ENCODE measurements at places on chromosomes 6 and 20.

GRCh38 chr6:117545161-117545595 is 57.1 kb downstream of the GOPC start:
- DNase-seq = no peak

GRCh38 chr20:33814238-33814712 is 3.1 kb downstream of the CHMP4B start:
- no peak for DNase-seq

DNA sequence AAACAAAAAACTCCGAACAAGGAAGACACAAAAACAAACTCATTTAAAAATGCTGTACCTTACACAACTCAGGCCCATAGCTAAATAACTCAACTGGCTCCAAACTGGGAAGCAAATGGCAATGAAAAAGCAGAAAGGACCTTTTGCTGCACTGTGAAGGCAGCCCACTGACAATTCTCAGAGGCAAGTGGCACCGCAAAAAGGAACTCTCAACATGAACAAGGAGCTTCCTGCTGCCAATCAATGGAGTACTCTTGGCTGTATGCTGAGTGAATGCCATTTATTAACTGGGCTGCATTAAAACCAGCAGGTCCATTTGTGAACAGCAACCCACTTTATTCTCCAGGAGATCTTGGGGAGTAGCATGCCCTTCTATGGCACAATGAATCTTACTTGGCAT is 209.9 kb downstream of the PTPRK start:
- DNase-seq = no peak

DNA sequence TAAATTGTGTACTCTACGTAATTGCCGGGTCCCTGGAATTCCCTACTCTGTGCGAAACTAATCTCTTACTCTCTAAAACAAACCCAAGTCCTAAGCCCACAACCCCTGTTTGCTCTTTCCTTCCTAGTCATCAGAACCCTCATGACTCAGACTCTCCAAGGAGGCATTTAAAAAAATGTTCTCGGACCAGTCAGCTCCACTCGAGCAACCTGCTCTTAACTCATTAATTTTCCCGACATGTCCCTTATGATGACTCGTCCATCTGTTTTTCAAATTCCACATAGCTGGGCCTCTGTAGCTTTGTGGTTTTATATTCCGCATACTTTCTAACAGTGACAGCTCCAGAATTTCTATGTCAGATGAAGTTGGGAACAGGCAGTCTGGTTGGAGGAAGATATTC is 2.6 kb upstream of the MUC22 start:
- no peak for DNase-seq

GRCh38 chr6:81609736-81610135 is 142.7 kb downstream of the TENT5A start:
- DNase-seq = no peak

DNA sequence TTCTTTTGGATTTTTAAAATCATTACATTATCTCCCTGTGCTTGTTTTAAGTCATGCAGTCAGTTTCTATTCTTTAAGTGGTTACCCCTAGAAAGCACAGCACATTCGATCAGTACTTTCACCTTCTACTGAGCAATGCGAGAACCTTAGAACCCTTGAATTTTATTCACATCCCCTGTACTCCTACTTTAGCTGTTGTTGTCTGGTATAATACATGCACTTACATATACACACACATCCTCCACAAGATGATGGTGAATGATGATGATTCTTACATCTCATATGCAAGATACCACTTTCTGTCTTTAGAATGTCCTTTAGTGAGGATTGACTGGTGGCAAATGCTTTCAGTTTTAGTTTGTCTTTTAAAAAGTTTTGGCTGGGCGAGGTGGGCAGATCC is 5.7 kb downstream of the CDC40 start:
- no peak for DNase-seq

- no peak for DNase-seq
These were observed 3.1 kb upstream of the CABLES2 start for GRCh38 chr20:62409931-62410745.

- no peak for DNase-seq
These were observed 106.8 kb upstream of the MARCKS start for GRCh38 chr6:113750151-113750855.

- DNase-seq = no peak
These were observed 106.4 kb upstream of the SSTR4 start for GRCh38 chr20:22928679-22929078.

- no peak for DNase-seq
These were observed 66.9 kb downstream of the MKKS start for GRCh38 chr20:10366898-10367692.

GRCh38 chr6:168239044-168239773 is 80.4 kb downstream of the DACT2 start:
- no peak for DNase-seq

DNA sequence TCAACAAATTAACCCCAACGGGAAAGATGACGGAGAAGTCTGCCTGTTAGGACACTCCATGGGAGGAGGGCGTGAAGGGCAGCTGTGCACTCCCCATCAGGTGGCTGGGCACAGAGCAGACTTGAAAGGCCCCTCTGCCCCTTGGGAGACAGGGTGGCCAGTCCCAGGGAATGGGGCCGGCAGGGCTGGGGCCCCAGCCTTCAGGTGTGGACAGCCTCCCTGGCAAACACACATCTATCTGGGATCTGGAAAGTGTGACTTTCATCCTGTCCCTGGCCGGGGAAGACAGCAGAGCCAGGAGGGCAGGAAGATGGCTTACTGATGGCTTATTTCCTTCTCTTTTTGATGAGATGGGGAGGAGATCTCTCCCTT is 4.5 kb upstream of the FRMD1 start:
- DNase-seq = no peak

- DNase-seq = peak; percentile 21
These were observed 417 bp upstream of the PXDC1 start for GRCh38 chr6:3751730-3752530.
